RCC 7860 (cell line): ENCODE measurements at places on chromosomes 5 and 9.

GRCh38 chr9:128399861-128400260, 20.8 kb upstream of the CERCAM start:
- DNase-seq, result no peak

- DNase-seq, result no peak
These were observed 352.1 kb upstream of the KIF2A start for GRCh38 chr5:61953913-61954312.

- no peak for DNase-seq
These were observed 180.0 kb downstream of the FGF18 start for GRCh38 chr5:171599411-171599810.

GRCh38 chr9:136552117-136552703, 6.4 kb upstream of the NOTCH1 start:
- DNase-seq, result no peak

DNA sequence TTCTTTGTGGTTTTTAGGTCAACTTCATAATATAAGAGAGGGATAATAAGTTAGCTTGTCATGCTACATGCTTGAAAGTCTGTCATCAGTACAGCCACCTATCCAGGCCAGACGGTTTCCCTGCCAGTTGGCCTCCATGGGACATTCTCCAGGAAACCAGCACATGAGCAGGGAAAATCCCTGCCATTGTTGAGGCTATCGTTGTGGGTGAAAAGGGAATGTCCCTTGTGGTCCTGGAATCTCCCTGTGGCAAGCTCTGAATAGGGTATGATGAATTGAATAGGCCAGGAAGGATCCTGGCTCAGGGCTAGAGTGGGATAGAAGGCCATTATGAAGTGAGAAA, 12.3 kb downstream of the F2RL1 start:
- peak; percentile 91 for DNase-seq

DNA sequence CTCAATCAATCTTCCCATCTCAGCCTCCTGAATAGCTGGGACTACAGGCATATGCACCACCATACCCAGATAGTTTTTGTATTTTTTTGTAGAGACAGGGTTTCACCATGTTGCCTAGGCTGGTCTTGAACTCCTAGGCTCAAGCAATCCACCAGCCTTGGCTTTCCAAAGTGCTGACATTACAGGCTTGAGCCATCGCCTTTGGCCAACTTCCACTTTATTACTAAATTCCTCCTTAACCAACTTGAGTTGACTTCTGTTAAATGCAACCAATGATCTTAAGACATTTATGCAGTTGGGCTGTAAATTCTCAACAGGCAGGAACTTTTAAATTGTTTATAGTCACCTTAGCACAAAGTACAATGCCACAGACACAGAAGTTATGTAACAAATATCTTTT, 2.8 kb downstream of the LARS1 start:
- DNase-seq, result no peak

DNA sequence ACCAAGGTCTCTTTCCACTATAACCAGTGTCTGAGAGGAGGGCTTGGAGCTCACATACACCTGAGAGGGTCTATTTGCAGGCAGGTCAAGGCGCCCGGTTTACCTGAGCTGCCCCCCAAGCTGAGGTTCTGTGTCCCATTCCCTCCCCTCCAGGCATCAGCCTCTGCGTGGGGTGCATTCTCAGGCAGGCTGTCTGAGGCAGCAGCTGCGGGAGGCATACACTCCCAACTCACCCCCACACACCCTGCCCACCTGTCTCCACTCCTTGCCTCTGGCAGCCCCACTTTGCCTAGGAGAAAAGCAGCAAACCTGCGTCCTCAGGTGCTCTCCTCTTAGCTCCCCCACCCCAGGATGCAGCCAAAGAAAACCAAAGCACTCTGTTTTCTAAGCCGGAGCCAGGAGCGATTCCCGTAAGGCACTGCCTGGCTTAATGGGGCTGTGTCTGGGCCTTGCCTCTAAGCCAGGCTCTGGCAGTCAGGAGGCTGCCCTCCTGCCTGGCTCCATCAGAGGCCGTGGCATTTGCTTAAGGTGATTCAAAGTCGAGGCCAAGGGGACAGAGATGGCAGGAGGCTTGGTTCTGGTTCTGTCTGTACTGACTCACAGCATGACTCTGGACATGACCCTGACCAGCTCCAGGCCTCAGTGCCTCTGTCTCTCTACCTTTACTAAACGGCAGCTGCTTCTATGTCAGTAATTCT, 139.2 kb upstream of the TRIM32 start:
- peak; percentile 59 for DNase-seq

- no peak for DNase-seq
These were observed 82.3 kb downstream of the PTCD2 start for GRCh38 chr5:72402381-72402890.

DNA sequence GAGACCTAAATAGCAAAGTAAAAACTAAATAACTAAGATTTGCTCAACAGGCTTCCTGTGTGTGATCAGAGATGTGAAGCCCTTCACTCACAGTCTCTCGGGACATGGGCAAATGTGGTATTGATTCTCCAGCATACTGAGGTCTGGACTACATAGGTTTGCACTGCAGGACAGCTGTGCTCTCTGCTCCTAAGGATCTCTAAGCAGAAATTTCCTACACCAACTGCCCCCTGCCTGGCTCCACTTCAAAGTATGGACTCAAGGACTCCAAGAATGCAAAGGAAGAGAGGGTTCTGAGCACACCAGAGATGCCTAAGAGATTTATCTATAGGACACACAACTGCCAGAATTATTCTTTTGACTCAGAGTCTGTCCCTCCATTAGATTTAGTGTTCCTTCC, 487.2 kb downstream of the SEMA5A start:
- no peak for DNase-seq

- no peak for DNase-seq
These were observed 70.7 kb upstream of the SHISAL2B start for GRCh38 chr5:64619609-64620008.

DNA sequence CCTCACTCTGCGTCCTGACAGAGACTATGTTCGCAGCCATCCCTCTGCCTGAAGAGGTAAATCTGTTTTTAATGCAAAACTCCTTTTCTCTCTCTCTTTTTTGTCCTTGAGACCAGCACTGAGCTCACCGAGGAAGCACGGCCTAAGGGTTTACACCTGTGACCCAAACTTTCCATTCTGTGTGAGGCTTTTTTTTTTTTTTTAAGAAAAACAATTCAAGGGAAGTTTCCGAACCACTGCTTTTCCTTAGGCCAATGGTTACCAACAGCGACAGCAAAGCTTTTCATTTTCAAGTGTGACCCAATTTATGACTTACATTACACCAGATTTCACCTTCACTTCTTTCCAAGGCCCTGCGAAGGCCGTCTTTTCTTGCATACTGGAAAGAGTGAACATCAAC, 205.9 kb downstream of the EFNA5 start:
- DNase-seq, result no peak

DNA sequence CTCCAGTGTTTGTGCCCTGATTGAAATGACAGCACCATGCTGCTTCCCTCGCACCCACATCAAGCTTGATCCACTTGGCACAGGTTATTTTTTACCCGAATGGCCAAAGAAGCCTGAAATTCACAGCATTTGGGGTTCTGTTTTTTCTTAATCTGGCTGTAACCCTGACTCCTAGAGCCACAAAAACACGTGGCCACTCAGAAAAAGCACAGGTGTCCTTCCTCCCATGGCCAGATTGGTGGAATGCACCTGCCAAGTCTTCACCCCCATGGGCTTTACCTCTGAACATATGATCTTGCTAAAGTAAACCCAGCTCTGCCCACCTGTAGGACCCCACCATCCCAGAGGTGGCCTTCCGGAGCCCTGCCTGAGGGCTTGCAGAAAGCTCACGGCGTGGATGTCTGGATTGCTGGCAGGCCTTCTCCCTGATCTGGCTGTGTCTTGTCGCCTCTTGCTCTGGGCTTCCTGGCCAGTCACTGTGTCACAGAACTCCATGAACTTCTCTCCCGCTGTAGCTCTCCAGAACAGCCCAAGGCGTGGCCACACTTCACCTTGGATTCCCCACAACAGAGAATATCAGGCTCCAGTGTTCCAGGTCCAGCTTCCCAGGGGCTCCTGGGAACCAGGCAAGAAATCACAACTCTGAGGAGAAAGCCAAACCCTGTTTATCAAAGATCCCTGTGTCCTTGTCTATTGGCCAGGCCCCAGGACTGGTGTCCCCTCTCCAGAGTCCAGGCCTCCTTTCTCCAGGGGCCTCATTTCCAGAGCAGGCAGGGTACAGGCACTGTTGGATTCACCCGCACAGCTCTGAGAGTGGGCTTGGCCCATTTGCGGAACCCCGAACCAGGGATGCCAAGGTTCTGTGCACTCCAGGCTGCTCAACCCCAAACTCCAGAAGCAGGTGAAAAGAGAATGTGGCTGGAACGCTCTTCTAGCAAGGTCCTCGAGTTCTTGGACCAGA, 272.5 kb downstream of the SYK start:
- DNase-seq, result no peak

GRCh38 chr5:39224196-39224761, 4.9 kb upstream of the FYB1 start:
- no peak for DNase-seq

GRCh38 chr5:90477073-90477472, 2.4 kb downstream of the POLR3G start:
- no peak for DNase-seq

DNA sequence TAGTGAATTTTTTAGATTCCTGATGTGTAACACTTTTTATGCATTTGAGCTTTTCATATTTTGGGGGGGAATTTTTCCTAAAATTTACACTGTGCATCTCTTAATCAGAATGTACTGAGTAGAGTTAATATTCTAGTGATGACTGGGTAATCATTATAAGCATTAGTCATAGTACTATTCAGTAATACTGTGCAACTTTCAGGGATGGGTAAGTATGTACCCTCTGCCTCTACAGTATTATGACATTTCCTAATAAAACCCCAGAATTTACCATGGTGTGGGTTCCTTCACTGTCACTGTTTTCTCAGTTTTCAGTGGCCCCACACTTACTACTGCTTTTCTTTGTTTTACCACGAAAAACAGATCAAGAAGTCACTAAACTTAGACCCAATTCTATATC, 2.8 kb upstream of the CMYA5 start:
- no peak for DNase-seq

DNA sequence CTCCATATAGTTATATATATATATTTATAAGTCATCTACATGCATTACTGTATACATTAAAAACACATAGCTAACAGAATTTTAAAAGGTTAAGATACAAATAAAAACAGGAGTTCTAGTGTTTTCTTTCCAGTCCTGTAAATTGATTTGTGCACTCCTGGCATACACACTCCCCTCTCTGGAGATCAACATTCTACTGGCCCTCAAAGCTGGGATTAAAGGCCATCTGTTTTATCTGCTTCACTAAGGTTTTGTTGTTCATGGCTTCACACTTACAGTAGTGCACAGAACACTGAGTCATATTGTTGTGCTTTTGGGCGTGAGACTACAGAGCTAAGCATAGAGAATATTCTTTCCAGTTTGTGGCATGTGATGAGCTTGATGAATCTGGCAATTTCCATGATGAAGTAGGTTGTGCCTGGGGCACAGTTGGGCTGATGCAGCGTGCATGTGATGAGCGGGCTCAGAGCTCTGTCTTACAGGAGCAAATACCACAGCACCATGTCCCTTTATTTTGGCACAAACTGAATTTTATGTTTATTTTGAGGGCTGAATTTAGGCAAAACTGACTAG, 98.2 kb downstream of the TAF11L14 start:
- DNase-seq, result no peak

GRCh38 chr5:66854416-66854815, 258.2 kb downstream of the MAST4 start:
- DNase-seq, result no peak

DNA sequence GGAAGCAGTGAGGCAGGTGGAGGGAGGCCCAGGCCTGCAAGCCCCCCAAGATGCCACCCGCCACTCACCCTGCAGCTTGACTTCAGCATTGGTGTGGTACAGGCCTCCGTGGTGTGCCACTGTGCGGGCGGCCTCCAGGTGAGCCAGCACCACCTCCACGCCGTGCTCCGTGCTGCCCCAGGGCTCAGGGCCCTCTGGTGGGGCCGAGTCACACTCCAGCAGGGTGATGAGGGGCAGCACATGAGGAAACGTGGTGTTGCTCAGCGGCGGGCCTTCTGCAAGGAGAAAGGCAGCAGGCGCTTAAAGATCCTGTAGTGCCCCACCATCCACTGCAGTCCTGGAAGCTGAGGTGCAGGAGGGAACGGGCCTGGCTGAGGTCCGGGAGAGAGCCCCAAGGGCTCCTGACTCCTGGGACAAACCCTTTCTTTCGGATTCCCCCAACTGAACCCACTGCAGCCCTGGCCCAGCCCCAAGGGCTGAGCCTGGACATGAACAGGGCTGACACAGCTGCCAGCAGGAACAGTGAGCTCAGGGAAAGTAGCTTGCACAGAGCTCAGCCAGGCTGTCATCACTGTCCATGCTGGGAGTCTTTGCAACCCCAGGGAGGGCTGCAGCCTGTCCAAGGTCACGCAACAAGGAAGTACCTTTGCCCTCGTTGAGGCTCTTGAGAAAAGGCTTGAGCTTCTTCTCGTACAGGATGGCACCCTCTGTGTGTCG, 4.7 kb upstream of the TOR2A start:
- DNase-seq, result no peak

- no peak for DNase-seq
These were observed 671 bp downstream of the DUSP1 start for GRCh38 chr5:172770374-172770674.

DNA sequence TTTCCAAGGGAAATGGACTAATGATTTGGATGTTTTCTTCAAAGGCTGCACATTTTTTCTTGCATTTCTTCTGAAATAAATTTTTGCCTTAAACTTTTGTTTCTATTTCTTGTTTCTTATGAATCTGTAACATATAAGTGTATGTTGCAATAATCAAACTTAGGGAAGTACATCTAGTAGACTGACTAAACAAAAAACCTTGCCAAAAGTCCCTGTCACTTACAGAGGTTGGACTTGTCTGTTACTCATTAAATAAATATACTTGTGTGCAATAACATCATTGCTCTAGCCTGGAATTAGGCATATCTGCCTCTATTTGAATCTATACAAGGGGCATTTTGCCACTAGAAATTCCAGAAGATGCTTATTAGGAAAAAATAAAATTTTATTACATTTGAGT, 56.6 kb downstream of the C6 start:
- DNase-seq, result peak; percentile 20

DNA sequence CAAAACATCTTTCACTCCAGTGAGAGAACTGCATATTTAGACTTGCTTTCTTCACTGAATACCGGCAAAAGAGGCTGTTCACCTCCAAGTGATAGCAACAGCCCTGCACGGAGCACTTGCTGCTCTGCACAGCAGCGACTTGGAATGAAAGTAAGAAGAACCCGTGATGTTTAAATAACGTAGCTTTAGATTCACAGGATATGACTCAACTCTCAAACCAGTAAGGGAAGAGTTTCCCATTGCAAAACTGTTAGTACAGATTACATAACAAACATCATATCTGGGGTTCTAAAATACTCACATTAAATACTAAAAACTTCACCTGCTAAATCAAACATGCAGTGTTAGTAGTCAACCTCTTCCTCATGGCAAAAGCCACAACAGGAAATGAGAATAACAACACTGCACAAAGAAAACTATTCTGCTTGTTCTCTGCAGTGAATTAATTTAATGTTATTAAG, 203.4 kb downstream of the MCTP1 start:
- peak; percentile 74 for DNase-seq

DNA sequence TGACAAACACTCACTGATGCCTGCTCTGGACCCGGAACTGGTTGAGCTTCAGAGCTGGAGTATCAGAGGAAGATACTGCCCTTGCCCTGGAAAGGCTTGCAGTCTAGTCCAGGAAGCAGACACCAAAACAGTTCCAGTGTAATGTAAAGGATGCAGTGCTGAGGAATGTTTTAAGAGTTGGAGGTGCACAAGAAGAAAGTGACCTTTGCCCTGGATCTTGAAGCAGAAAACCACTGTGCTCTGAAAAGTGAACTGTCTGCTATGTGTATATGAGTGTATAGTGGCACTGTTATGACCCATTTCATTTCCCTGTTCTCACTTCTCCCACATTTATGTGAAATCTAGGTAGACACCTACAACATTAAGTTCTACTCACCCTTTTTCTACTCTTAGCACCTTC, 2.1 kb downstream of the ZNF346 start:
- DNase-seq, result no peak
